T-helper 1 cell (primary cell): ENCODE measurements at places on chromosomes 2 and 18.

DNA sequence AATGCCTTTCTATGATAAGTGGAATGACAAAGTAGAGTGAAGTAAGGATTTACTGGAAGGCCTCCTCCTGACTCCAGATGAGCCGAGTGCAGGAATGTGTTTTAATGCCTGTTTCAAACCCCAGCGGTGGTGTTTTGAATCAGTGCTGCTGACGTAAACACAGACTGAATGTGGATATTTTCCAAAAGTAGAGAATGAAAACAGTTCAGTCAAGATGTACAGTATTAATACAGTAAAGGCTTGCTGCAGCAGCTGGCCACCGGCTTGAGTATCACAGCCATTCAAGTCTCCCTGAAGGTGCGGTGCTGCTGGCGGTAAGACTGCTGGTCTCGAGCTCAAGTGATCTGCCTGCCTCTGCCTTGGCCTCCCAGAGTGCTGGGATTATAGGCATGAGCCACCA, 46.7 kb downstream of the ARHGAP28 start:
- no peak for DNase-seq

DNA sequence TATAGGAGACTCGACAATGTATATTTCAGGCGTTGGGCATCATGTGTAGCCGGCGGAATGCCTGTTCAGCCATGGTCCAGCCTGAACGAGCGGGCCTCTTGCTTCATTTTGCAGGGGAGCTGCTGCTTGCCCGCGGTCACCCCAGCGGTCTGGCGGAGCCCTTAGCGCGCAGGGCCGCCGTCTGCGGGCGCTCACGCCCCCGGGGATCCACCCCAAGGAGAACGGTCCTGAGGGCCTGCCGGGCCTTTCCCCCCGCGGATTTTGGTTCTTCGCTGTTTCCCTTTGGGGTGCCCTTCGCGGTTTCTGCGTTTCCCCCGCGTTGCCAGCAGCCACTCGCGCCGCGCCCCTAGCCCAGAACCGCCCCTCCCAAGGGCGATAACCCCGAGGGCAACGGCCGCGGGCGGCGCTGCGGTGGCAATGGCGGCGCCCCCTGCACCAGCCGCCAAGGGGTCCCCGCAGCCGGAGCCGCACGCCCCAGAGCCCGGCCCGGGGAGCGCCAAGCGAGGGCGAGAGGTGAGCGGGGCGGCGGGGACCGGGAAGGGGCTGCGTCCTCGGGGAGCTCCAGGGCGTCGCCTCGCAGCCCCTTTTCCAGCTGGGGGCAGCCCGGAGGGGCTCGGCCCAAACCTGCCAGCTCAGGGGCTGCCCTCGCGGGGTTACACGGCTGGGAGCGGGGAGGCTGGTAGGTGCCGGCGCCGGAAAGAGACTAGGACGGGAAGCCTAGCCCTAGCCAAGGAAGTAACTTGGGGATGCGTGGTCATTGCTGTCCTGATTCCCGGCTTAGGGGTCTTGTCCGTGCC, at the start of gene MFSD2B:
Gene MFSD2B (plus strand): TSS at position 406 of the 797 bp plus-strand sequence. CDS start 12 bp downstream, at position 418.
- no peak for DNase-seq

DNA sequence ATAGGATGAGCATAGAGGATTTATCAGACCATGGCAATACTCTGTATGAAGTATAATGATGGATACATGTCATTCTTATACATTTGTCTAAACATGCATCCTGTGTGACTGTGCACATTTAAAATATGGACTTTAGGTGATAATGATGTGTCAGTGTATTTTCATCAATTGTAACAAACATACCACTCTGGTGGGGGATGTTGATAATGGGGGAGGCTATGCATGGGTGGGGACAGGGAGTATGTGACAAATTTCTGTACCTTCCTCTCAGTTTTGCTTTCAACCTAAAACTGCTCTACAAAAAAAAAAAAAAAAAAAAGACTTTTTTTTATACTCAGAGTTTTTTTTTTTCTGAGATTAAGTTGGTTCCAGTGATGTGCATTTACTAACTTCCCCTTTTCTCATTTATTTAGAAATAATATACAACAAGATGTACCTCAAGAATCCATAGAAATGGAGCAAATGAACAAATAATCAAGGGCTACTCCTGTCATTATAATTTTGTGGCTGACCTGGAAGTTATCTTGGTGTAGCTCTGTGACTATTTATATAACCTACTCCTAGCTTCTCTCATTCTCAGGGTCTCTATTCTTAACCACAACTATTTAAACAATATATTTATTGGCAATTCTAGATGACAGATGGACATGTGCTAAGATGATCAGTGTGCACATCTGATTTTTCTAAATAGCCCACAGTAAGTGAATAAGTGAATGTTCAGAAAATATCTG, 108.9 kb upstream of the ITGA4 start:
- DNase-seq: peak; percentile 24

GRCh38 chr2:65057054-65057375, 799 bp downstream of the CEP68 start:
- no peak for DNase-seq

GRCh38 chr2:64537991-64538390, 13.9 kb downstream of the AFTPH start:
- no peak for DNase-seq

GRCh38 chr2:33034784-33035183, 88.0 kb downstream of the LTBP1 start:
- DNase-seq: no peak

GRCh38 chr2:225112362-225113126, 70.3 kb upstream of the DOCK10 start:
- DNase-seq: no peak

- DNase-seq: no peak
Observed at GRCh38 chr2:230650585-230651137, 62.0 kb upstream of the CAB39 start.

DNA sequence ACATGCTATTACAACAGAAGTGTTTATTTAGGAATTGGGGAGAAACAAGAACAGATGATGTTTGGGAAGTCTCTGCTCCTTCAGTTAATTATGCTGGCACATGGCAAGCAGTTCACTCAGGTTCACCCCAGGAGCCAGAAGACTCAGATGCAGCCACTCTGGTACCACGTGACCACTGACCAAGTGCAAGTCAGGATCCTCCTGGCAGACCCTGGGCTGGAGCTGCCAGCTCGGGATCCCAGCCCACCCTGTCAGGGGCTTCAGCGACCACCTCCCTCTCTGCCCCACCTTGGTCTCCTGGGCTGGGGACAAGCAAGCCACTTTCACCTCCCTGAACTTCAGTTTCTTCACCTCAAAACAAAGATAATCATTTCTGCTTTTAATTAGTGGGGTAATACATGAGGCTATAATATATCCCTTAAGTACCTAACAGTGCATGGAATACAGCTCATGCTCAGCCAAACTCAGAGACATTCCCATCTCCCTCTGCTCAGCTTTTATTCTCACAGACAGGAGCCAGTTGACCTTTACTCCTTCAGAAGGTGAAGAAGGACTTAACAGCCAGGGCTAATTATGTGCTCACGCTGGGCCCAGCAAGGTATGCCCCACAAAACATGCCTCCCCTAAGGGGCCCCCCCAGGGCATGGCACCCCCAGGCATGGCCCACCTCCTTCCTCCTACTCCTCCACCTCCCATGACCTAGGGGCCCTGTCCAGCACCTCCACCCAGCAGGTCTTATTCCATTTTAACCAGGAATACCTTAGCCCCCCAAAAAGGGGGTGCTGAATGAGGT, 11.8 kb downstream of the CRACDL start:
- no peak for DNase-seq

DNA sequence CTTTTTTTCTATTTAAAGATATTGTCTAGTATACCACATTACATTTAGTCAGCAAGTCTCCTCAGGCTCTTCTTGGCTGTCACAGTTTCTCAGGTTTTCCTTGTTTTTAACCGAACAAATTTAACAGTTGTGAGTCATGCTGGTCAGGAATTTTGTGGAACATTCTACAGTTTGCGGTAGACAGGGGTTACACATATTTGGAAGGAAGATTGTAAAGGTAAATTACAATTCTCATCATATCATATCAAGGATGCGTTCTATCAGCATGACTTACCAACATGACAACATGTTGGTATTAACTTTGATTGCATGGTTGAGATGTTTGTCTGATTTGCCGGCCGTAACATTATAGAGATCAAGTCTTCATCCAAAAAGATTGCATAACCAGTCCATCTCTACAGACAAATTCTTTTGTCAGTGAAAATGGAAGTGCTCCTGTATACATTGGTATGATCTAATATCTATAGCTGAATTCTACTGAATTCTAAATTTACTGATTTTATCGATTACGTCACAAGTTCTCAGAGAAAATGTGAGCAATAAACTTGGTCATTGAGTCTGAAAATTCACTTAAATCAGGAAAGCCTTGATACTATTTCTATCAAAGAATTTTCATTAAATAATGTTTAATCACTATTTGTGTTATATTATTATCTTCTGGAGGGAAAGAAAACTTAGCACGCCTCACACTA, 664.4 kb upstream of the SLC8A1 start:
- no peak for DNase-seq

DNA sequence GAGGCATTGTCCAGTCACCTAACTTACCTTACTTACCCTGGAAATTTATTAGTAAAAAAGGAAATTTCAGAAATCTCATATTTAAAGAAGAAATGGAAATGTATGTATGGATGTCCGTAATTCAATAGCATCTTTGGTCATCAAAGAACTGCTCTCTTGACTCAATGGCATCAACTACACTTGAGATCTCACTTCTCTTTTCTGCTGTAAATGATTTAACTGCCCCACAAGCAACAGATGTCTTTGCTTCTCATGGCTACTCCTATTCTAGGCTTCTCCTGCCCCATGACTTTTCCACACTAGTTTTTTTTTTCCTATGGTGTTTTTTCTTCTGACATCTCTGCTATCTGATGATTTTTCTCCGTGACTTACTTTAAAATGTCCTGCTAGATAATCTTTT, 34.0 kb upstream of the ERMN start:
- no peak for DNase-seq

- DNase-seq: no peak
Observed at GRCh38 chr18:55981712-55982475, 393.9 kb upstream of the TCF4 start.

DNA sequence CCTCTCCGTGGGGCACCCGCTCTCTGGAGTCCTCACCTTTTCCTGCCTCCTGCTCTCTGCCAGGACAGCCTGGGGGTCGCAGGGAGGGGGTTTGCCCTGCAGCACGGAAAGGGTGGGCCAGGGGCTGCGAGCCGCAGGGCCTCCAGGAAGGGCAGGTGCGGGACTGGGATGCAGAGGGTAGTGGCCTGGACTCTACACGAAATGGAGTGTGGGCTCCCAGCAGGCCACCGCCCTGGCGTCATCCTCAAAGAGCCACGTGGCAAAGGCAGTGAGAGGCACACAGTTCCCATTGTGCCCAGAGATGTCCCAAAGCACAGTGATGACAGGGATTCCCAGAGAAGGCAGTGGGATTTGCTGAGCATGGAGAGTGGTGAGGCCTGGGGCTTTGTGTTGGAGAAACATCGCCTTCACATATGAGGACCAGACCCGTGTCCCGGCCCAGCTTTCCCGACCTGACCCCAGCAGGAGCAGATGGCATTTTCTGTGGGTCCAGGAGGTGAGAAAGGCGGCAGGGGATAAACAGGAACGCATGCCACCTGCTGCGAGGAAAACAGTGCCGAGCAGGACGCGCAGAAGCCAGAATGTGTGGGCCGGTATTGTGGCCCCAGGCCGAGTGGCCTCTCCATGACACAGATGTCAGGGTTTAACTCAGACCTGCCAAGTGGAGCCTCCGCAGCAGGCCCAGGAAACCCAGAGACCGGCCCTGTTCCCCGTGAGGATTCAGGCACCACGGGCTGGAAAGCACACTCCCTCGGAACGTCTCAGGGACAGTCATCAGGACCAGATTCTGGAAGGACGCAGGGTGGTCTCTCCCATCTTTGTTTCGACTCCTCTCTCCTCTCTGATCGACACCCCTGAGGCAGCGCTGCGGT, 855.5 kb upstream of the SALL3 start:
- DNase-seq: no peak

GRCh38 chr18:3192286-3192685, 27.5 kb downstream of the MYOM1 start:
- no peak for DNase-seq

DNA sequence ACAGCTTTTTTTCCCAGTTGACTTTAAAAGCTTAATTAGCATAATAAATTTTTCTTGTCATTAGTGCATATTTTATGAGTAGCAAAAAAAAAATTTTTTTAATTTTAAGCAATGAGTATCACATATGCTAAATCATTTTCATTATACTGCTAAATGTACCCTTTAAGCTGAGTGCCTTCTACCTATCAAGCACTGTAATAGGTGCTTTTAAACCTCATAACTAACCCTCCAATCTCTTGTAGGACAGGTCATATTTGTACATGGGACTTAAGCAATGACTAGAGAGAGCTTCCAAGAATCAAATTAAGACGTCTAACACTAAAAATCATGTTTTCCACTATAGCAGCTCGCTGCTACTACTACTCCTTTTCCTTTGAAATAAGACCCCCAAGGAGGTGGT, 7.4 kb downstream of the XPO1 start:
- no peak for DNase-seq

DNA sequence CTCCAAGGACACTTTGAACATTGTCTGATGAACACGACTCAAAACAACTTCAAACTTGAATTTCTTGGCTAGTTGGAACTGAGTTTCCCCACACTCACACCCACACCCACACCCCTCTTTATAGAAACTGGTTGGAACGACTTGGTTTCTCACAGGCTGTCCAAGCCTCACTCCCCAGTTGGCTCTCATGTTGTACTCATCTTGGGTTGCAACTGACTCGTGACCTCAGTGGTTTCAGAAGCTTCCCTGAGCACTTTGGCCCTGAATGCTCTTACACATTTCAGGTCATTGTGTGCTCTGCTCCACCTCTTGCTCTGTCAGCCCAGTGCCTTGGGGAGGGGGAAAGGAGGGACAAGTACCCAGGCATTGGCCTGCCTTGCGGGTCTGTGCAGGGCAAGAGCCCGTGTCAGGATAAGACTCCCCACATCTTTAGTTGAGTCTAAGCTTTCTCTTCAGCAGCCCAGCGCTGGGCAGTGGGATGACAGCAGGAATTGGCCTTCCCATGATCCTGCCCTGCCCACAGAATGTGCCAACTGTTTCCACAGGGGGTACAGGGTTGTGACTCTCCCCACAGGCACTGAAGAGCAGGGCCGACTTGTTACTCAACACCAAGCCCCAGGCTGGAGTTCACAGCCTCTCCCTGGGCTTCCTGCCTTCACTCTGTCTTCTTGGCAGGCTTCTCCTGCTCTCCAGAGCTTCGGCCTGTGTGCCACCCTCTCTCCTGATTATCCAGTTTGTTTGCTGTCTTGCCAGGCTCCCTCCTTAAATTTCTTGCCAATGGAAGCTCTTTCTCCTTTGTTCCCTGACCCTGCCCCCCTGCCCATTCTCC, 104.6 kb downstream of the RTN4 start:
- DNase-seq: no peak

DNA sequence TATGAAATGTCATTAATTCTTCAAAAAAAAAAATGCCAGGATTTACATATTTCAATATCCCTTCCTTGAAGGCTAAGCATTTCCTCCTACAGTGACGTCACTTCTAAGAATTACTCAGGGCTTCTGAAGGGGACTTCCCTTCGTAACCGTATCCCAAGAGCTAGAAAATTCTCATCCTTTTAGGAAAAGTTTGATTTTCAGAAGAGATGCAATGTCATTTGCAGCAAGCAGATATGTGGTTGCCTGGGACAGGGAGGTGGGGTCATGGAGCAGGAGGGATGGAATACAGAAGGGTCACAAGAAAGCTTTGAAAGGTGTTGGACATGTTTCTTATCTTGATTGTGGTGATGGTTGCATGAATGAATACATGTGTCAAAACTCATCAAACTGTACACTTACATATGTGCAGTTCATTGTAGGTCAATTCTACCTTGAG, 97.0 kb upstream of the ATL2 start:
- DNase-seq: no peak

- DNase-seq: no peak
Observed at GRCh38 chr2:8394131-8394530, 287.7 kb upstream of the ID2 start.
